Stimulated activated CD4-positive, alpha-beta T cell treated with anti-CD3 and anti-CD28 coated beads, Interleukin-15, amount 100 ng/mL, for 48 hours (primary cell): ENCODE measurements at places on chromosomes 2 and 18.
A peak's percentile ranks its signal among the peaks of the same experiment; 100 is the strongest.

GRCh38 chr2:158686210-158686691, 108.9 kb upstream of the DAPL1 start:
- no peak for DNase-seq

GRCh38 chr18:25181581-25181980, 170.4 kb downstream of the ZNF521 start:
- DNase-seq: no peak

GRCh38 chr2:172172513-172173173, 69.9 kb upstream of the DLX2 start:
- DNase-seq: peak; percentile 41

- no peak for DNase-seq
These were observed 19.7 kb downstream of the EPC2 start for GRCh38 chr2:148664229-148664628.
